ENCODE measurements at places on chromosomes 5 and 9.

- no peak for DNase-seq
Observed at GRCh38 chr5:139263946-139264345, 29.6 kb upstream of the MATR3 start.

DNA sequence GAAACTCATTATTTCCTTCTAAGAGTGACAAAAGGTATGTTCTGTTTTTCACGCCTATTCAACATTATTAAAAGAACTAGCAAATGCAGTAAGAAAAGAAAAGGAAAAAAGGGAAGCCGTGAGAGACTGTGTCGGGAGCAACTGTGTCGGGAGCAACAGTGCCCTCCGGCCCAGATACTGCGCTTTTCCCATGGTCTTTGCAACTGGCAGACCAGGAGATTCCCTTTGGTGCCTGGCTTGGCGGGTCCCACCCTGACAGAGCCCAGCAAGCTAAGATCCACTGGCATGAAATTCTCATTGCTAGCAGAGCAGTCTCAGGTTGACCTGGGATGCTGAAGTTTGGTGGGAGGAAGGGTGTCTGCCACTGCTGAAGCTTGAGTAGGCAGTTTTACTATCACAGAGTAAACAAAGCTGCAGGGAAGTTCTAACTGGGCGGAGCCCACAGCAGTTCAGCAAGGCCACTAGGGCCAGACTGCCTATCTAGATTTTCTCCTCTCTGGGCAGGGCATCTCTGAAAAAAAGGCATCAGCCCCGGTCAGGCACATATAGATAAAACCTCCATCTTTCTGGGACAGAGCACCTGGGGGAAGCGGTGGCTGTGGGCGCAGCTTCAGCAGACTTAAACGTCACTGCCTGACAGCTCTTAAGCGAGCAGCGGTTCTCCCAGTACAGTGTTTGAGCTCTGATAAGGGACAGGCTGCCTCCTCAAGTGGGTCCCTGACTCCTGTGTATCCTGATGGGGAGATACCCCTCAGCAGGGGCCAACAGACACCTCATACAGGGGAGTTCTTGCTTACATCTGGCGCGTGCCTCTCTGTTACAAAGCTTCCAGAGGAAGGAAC is 1237.4 kb upstream of the CDH18 start:
- no peak for DNase-seq

DNA sequence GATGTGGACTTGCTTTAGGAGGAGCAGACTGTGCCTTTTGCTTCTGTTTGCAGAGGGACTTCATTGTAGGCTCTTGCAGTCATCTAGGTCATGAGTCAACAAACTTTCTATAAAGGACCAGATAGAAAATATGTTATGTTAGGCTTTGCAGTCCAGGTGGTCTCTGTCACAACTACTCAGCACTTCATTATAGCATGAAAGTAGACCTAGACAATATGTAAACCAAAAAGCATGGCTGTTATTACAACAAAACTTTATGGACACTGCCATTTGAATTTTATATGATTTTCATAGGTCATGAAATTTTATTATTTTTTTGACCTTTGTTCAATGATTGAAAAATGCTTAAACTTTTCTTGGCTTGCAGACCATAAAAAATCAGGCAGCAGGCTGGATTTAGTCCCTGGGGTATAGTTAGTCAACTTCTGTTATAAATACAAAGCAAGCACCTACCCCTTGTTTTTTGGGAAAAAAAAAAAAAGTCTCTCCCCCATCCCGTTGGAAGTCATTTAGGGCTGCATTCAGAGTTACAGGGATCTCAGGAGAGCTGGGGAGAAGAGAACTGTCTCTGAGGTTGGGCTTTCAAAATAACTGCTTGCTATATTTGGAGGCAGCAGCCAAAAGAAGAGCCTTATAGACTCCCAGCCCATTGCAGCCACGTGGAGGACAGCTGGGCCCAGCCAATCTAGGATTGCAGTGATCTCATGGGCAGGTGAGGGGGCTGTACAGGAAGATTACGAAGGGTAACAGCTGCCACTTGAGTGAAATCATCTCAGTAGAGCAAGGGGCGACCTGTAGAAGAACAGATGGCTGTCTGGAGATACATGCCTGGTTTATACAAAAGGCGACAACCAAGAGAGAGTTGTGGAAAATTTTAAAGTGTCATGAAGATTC is 136.6 kb upstream of the TNC start:
- DNase-seq: no peak

DNA sequence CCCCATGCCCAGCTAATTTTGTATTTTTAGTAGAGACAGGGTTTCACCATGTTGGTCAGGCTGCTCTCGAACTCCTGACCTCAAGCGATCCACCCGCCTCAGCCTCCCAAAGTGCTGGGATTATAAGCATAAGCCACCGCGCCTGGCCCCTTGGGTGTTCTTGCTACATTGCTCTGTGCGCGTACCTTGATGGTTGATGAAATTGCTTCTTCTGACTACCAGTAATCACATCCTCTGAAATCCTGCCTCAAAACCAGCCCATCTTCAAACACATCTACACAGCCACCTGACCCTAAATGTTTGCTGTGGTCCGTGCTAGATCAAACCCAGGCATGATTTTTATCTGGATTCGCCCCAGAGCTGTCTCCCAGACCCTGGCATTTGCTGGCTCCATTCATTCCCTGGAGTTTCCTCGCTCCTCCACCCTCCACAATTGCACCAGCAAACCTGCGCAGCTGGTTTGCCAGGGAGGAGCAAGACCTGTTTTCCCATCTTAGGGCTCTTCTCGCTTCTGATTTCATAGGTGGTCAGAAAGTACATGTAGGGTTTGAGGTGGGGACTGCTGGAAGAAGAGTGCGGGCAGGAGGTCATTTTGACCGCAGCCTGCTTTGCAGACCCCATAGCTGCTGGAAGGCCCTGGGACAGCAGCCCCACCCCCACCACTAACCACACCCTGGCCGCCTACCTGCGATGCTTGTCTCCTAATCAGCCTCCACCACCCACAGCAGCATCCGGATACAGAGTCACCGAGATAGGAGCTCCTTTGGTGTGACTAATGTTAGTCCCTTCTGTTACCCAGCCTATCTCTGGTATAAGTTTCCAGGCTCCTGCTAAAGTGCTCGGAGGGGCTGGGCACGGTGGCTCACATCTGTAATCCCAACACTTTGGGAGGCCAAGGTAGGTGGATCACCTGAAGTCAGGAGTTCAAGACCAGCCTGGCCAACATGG is 22.7 kb downstream of the SWI5 start:
- no peak for DNase-seq

DNA sequence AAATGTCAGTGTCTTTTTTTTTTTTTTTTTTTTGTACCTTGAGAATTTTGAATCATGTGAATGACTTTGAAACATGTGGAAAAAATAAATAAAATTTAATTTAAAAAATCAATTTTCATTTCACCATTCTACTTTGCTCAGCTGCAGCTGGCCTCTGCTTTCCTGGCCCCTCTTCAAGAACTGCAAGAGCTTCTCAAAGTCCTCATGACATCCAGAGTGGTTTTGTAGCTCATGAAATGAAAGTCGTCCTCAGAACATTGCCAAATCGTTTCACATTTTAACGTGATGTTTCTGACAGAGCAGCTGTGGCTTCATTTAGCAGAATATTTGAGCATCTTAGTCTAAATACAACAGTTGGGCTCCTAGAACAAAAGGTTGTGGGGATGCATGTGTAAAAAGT is 47.9 kb upstream of the TMEM215 start:
- DNase-seq: no peak

DNA sequence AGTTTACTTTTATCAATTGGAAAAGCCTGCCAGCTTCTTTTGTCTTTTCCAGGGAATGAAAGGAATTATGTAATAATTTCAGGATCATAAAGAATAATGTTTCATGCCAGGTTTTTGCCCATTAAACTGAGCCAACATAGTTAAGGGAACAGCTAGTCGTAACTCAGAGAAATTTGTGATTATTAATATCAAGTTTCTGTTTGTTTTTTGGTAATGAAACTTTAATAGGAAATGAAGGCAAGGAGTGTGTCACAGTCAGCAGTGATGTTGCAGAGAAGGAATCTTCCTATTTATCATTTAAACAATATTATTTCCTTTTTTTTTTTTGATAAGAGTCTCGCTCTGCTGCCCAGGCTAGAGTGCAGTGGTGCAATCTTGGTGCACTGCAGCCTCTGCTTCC is 10.7 kb downstream of the NFIL3 start:
- DNase-seq: no peak

DNA sequence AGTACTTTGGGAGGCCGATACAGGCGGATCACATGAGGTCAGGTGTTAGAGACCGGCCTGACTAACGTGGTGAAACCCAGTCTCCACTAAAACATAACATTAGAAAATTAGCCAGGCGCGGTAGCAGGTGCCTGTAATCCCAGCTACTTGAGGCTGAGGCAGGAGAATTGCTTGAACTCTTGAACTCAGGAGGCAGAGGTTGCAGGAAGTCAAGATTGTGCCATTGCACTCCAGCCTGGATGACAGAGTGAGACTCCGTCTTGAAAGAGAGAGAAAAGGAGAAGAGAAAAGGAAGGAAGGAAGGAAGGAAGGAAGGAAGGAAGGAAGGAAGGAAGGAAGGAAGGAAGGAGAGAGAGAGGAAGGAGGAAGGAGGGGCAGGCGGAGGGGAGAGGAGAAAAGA is 45.1 kb downstream of the MYO10 start:
- DNase-seq: no peak

GRCh38 chr9:16651446-16651964 is 219.0 kb downstream of the BNC2 start:
- DNase-seq: no peak

- DNase-seq: no peak
Observed at GRCh38 chr5:138138949-138139780, at the start of gene NME5. Gene NME5, minus strand, starts transcription at chr5:138139428. Its CDS starts 648 bp downstream, at chr5:138138780.

- DNase-seq: no peak
Observed at GRCh38 chr9:109421026-109421970, 76.8 kb downstream of the PTPN3 start.

- no peak for DNase-seq
Observed at GRCh38 chr5:102971676-102972293, 148.2 kb downstream of the GIN1 start.

- DNase-seq: no peak
Observed at GRCh38 chr5:31769530-31769929, 130.6 kb downstream of the PDZD2 start.

GRCh38 chr5:6703806-6704205 is 9.4 kb upstream of the TENT4A start:
- DNase-seq: no peak

DNA sequence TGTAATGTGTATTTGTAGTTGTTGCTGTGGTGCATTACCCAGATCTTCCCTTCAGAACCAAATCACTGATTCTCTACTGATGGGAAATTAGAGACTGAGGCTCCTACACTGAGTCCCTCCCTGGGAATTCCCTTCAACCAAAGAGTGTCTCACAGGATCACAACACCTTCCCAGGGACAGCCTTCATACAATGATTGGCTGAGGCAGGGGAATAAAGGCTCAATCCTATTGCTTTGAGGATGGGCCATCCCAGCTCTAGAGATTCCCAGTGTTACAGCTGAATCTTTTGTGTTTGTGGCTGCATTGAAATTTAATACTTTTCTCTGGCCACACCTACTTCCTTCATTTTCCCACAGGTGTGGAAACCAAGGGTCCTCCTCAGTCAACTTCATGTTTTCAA is 96.4 kb upstream of the ELL2 start:
- DNase-seq: no peak

- peak; percentile 41 for DNase-seq
Observed at GRCh38 chr9:99299211-99300102, 77.4 kb downstream of the SEC61B start.

- DNase-seq: no peak
Observed at GRCh38 chr9:110763568-110763967, 95.0 kb downstream of the MUSK start.

DNA sequence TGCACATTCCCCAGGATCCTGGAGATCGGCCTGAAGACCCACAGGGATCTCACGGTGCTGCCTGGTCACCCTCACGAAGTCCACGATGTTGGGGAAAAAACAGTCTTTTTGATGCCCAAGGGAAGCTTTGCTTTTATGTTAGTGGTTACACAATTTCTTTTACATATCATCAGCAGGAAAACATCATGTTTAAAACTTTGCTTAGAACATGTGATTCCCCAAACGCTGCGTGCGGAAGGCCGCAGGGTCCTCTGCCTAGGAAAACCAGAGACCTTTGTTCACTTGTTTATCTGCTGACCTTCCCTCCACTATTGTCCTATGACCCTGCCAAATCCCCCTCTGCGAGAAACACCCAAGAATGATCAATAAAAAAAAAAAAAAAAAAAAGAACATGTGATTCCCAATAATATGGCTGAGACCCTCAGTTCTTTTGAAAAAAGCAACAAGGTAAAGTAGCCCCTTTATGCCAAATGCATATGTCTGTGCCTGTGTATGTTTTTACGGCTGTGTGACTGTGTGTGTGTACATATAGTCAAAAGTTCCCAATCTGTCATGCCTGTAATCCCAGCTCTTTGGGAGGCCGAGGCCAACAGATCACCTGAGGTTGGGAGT is 11.5 kb upstream of the AGPAT2 start:
- DNase-seq: no peak

DNA sequence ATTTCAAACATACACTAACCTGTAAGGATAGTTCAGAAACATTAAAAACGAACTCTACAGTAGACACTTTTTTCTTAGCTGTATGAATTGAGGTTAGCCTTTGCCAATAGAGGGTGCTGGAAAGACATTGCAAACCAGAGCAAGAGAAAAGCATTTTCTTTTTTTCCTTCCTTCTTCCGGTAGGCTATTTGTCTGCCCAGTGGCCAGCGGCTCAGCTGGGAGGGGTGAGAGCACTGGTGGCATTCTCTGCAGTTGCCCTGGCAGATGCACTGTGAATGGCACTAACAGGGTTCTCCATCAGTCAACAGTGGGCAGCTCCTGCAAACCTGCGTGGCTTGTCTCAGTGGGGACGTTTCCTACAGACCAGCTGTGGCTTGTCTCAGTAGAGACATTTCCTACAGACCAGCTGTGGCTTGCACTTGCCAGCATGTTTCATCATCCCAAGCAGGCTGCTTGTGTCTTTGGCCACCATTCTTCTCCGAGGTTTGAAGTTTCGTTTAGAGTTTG is 984.5 kb upstream of the CDH18 start:
- peak; percentile 9 for DNase-seq

- DNase-seq: no peak
Observed at GRCh38 chr5:171316258-171317121, 7.4 kb downstream of the TLX3 start.

DNA sequence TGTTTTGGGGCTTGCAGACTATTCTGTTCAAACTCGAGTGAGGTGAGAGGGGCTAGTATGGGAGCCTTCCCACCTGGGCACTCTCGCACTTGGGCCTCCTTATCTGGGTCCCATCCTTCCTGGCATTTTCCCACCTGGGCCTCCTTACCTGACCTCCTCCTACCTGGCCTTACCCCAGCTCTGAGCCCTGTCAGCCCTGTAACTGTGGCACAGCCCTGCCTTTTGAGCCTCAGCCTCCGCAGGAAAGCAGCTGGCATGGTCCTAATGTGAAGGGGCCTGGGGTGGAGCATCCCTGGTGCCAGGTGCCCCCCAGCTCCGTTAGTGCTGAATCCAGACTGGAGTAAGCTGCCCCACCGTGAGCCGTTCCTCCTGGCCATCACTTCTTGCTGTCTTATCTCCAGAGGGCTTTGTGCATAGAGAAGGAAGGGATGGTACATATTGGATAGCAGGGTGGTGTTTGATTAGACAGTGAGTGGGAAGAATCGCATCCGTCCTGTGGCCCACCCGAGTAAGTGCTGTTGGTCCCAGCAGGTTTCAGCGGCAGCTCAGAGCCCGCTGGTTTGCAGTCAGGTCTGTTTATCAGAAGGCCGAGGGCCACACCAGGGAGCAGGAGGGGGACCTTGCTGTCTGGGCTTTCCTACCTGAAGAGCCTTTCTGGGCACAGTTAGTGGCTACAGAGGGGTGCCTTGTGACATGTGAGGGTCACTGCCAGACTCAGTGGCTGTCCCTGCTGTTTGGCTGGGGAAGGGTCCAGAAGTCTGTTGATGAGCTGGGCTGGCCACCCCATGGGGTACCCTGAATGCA is 76.5 kb downstream of the WNK2 start:
- no peak for DNase-seq

- no peak for DNase-seq
Observed at GRCh38 chr5:33675958-33676464, 215.8 kb downstream of the ADAMTS12 start.

Data from 8988T (cell line).